ENCODE measurements at places on chromosomes 3 and 15.

DNA sequence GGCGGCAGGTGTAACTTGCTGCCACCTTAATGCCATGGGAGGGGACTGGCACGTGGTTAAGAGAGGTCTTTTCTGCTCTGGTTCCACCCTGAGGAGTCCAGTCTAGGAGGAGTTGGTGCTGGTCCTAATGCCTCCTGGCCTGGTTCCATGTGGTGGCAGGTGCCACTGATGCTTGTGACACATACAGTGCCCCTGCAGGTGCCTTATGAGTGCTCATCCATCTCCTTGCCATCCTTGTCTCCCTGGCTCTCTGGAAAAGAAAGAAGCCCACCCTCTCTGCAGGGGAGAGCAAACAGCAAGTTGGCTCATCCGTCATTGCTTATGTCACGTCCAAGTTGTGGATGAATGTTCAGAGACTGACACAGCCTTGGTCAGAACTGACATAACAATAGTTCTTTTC lies 175.8 kb upstream of the DPH6 start:
- DNase-seq: no peak

DNA sequence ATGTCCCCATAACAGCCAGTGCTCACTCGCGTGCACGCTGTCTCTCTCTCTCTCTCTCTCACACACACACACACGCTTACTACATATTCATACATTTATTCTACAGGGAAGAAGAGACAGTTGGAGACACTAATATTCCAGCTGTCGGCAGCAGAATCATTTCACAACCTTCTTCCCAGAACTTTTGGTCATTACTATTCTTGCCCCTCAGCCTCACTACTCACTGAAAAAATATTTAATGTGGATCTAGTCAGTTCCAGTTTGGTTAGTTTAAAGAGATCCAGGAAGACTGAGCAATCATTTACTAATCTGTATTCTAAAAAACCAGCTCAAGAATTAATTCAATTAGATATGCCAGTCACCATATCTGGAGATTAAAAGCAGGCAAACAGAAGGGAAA lies 394.9 kb downstream of the PTPRG start:
- no peak for DNase-seq

- no peak for DNase-seq
Observed at GRCh38 chr3:26236531-26236930, 386.0 kb upstream of the LRRC3B start.

GRCh38 chr3:122660297-122660974 lies 20.2 kb upstream of the PARP14 start:
- DNase-seq: no peak

DNA sequence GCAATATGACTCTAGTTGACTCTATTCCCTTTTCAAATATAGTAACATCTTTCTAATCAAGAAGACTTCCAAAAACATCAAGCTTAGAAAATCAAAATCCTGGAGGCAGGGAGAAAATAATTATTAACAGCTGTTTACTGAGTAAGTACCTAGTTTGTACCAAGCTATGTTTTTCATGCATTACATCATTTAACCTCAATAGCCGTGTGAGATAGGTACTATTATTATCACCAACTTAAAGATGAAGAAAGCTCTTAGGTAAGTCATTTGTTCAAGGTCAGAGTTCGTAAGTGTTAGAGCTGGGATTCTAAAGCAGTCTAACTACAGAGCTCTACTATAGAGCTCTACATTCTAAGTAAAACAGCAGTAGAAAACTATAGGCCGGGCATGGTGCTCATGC lies 41.6 kb downstream of the GSK3B start:
- no peak for DNase-seq

GRCh38 chr15:45449916-45450867 lies 71.8 kb upstream of the GATM start:
- DNase-seq: no peak

GRCh38 chr15:99177679-99178078 lies 71.7 kb downstream of the TTC23 start:
- no peak for DNase-seq

DNA sequence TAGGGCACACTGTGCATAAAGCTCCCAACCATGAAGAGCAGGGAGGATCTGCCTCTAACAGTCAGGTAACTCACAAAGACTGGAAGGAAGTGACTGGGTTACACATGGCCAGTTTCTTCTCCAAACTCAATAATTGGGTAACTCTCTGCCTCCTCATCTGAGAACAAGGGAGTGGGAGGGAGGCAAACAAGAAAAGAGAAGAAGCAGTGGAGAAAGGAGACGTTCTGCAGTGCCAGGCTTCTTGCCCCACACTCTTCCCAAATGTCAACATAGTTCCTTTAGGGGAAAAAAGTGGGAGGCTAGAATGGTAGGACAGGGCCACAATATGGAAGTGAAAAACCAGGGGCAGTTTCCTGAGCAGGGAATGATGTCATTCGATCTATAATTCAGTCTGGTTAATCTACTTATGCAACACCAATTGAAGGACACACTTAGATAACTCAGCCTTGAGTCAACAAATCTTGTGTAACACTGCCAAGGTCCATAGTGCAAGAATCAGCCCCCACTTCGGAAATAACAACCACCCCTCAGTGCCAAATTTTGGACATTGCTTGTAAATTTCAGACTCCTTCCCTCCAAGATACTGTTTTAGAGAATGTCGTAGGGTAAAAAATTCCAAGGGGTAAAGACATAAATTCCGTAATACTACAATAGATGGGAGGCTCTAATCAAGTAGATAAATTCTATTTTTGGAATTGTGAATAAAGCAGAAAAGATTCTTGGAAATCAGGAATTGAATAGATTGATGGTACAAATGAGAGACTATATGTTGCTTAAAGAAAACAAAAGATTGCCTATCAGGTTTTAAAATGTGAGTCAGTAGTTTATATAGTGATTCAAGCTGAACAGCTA lies 143.0 kb downstream of the LPP start:
- no peak for DNase-seq

GRCh38 chr15:69760890-69761568 lies 308.4 kb downstream of the RPLP1 start:
- DNase-seq: peak; percentile 69

- no peak for DNase-seq
Observed at GRCh38 chr3:133330065-133330464, 69.8 kb upstream of the BFSP2 start.

DNA sequence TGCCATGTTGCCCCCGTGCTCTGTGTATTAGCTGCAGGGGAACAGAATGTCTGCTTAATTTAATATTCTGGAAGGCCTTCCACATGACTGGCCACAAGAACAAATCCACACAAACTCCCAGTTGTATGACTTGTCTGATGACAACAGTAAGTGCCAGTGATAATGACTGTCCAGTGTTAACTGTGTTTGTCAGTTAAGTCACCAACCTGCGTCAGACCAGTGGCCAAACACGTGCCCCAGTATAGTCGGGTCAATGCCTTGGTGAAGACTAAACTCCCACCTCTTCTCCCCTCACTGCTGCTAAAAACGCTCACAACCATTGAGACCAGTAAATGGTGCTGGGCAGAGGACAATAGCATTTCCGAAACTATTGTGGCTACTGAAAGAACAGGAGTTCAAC lies 9.8 kb upstream of the ATP13A5 start:
- DNase-seq: no peak

DNA sequence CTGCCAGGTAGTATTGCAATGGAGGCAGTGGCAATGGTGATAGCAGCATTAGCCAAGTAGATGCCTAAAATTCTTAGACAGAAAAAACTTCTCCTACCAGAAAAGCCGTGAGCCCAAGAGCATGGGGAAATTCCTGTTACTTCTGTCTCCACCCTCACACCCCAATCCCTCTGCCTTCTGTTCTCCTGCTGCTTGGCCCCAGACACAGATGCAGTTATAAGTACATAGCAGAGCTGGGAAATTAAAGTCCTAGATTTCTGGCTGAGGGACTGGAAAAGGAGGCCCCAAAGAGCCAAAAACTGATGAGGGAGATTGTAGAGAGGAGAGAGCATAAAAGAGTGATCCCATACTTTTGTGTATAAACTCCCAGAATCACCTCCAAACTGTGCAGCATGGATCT lies 166.9 kb downstream of the SMAD6 start:
- no peak for DNase-seq

DNA sequence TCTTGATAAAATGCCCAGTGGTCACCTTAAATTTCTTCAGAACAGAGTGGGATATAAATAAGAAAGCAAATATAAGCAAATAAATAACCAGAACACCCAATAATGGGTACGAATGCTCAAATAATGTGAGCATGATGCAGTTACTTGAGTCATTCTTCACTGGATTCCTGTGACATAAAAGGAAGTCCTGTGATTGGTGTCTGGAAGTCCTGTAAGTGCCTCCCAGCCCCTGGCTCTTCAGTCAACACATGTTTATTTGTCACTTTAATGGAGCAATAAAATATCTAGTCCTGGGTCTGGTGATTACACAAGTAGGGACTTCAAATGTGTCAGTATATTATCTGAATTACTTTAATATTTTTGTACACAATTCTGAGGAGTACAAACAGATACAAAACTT lies 30.4 kb downstream of the TMEM212 start:
- DNase-seq: no peak

GRCh38 chr3:47089630-47090029 lies 74.3 kb downstream of the SETD2 start:
- DNase-seq: no peak

GRCh38 chr3:15635121-15635661 lies 33.6 kb downstream of the BTD start:
- no peak for DNase-seq

DNA sequence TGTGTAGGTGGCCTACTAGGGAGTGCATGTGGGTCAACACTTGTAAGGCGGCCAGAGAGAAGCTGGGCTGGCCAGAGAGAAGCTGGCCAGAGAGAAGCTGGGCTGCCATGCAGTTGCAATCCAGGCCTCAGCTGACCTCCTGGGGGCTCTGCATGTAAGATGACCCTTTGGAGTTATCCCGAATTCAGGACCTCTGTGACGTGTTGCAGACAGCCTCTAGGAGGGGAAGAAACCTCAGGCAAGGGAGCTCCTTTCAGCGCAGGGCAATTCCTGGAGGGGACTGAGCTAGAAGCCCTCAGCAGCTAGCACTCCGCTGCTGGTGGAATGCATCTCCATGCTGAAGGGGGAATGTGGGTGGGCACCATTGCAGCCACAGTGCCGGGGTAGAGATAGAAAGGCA lies 15.8 kb upstream of the KBTBD12 start:
- no peak for DNase-seq

- peak; percentile 15 for DNase-seq
Observed at GRCh38 chr15:78811124-78811824, at the start of gene ADAMTS7. TSS of gene ADAMTS7 (minus strand) at chr15:78811464. CDS start at chr15:78811220, 244 bp downstream.

GRCh38 chr3:27483117-27484014 lies 818 bp downstream of the SLC4A7 start:
- DNase-seq: no peak

GRCh38 chr3:186220365-186220764 lies 111.5 kb upstream of the ETV5 start:
- no peak for DNase-seq

DNA sequence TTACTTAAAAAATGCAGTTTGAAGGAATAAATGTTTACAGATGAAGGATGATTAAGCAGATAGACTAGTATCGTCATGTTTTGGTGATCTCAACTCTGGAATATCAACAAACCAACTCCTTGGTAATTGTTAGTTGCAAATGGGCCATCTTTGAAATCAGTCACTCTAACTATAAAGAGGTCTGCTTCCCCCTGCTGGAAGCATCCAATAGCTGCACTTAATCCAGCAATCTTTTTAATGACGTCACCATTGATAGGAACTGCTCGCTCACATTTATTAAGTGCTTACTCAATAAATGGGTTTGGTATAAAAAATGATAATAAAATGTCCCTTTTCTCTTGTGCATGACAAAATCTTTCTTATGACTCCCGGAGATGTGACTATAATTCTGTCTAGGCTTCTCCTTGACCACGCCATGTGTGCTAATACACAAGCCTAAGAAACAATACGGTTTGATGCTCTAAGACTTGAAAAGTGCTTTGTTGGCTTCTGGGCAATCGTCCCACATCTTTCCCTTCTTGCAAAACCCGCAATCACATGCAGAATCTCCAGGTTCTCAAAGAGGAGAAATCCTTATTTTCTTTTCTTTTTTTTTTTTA lies 227.6 kb upstream of the POU1F1 start:
- no peak for DNase-seq

DNA sequence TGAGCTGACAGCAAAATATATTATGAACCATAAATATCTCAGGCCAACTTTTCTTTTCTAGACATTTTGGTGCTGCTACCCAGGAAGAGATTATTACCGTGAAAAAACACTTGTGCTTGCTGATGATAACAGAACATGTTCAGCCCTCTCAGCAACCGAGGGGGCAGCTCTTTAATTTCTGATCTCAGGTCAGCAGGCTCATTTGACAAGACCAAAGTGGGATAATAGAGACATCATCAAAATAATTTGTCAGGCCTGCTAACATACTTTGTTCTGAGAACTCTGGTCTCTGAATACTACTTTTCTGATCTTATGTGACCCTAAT lies 645.9 kb upstream of the KCNMB2 start:
- DNase-seq: no peak

DNA sequence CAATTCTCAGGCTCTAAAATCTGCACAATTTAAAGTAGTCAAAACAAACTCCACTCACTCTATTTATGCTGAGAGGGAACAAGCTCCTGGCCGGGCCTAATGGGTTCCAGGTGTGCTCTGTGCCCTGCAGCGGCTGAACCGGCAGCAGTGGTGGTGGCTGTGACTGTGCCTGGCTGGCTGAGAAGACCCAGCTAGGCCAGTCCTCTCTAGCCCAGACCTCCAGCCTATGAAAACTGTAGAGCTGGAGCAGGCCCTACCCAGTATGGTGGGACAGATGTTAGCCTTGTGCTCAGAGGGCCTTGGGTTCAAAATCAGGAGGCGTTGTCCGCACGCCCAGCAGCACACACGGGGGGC lies 37.0 kb downstream of the EPHB3 start:
- DNase-seq: no peak

GRCh38 chr3:152360302-152360701 lies 91.6 kb downstream of the MBNL1 start:
- no peak for DNase-seq

DNA sequence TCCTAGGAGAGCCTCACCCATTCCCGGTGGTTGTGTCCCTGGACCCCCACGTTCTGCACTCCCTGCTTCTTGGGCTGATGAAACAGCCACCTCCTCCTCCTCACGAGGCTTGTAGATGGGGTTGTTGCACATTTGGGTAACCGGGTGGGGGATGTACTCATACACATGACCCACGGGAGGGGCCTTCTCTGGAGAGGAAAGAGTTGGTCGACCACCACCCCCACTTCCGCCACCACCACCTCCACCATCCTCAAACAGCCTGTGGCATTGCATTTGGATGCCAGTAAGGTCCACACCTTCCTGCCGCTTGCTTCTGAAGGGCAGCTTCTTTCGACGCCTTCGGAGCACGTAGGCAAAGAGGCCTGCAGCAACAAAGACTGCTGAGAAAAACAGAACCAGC lies 7.7 kb downstream of the SLITRK3 start:
- DNase-seq: no peak

Measured in activated CD8-positive, alpha-beta memory T cell treated with anti-CD3 and anti-CD28 coated beads for 1 hour (primary cell).